ENCODE measurements at places on chromosomes 16 and 17. TPM values are rescaled to one million over a fixed set of nuclear protein-coding genes. Genes with fewer than 3 reads are reported as not detected.

The ANKFN1 gene
- total RNA-seq, result not detected

GRCh38 chr17:46943218-46943500 lies 20.2 kb downstream of the GOSR2 start:
- peak overlapping the region; percentile 45 for H3K4me3 ChIP-seq
- peak overlapping the region; percentile 56 for H3K27ac ChIP-seq
- no peak for DNase-seq
- H3K36me3 ChIP-seq, result peaks cover 21% of the 10 kb centered on the region
- no peaks in the 10 kb centered on the region for H3K27me3 ChIP-seq

GRCh38 chr16:76490036-76490639 lies 212.9 kb downstream of the CNTNAP4 start:
- no peak overlapping the region for H3K4me3 ChIP-seq
- DNase-seq, result no peak
- H3K4me1 ChIP-seq, result no peaks in the 10 kb centered on the region
- H3K27me3 ChIP-seq, result no peaks in the 10 kb centered on the region
- no peaks in the 10 kb centered on the region for H3K36me3 ChIP-seq
- H3K27ac ChIP-seq, result no peak overlapping the region

DNA sequence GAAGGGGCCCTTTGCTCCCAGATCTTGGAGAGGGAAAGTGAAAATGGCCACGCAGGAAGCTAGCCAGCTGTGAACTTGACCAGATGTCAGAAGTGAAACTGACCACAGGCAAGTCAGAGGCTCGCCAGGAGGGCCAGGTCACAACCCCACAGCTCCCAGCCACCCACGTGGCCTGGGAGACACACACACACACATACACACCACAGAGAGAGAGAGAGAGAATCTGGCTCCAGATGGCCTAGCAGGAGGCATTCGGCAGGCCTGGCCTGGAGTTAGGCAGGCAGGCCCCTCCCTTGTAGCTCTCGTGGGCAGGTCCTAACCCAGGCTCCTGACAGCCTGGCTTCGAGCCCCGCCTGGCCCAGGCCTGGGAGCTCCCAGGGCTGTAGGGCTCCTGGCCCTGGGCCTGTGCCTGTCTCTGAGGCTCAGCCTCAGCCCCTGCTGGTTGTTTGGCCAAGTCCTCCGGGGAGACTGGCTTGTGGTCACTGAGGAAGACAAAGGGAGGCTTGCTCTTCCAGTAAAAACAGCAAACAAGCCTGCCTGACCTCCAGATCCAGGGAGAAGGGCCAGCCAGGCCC lies 20.2 kb downstream of the NGFR start:
- H3K4me3 ChIP-seq, result peak overlapping the region; percentile 72
- H3K27ac ChIP-seq, result no peak overlapping the region
- peak; percentile 79 for DNase-seq
- H3K27me3 ChIP-seq, result peaks cover 28% of the 10 kb centered on the region
- H3K36me3 ChIP-seq, result no peaks in the 10 kb centered on the region

DNA sequence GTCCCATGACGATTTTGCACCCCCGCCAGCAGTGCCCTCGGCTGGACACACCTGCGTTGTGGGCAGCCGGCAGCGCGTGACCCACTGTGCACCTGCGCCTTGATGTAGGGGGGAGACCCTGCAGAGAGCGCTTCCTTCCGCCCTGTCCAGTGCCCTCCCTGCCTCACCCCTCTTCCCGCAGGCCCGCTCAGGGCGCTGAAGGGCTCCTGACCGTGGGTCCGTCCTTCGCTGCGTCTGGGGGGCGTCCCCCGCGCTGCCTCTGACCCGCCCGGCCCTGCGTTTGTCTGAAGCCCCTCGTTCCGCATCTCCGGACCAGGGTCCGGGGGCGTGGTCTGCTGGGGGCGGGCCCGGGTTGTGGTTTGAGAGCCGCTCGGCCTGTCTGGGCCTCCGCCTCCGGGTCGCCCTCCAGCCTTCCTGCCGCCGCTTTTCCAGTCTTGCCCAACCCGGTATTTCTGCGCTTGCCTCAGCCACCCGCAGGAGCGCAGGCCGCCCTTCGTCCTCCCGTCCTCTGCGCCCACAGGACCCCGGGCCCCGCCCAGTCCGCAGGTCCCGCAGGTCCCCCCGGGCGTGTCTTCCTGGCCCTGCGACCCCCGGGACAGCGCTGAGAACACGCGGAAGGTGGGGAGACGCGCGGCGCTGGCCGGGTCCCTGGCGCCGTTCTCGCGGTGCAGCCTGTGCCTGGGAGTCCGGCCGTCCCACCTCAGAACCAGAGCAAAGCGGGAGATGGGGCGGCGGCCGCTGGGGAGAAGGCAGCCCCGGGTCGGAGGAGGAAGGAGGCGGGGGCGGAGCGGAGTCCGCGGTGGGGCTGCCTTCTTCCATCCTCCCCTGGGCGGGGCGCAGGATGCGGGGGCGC lies 4.0 kb upstream of the IL17C start:
- H3K27ac ChIP-seq, result no peak overlapping the region
- peaks cover 8% of the 10 kb centered on the region for H3K4me1 ChIP-seq
- H3K27me3 ChIP-seq, result peaks cover 7% of the 10 kb centered on the region

GRCh38 chr17:4331614-4332013 lies 34.9 kb downstream of the UBE2G1 start:
- no peaks in the 10 kb centered on the region for H3K27me3 ChIP-seq
- H3K27ac ChIP-seq, result no peak overlapping the region
- H3K4me1 ChIP-seq, result peaks cover 21% of the 10 kb centered on the region

All from HepG2 (cell line).